SK-MEL-5 (cell line): ENCODE measurements at places on chromosomes 6 and 20. TPM values are rescaled to one million over a fixed set of nuclear protein-coding genes. Genes with fewer than 3 reads are reported as not detected.
A peak's percentile ranks its signal among the peaks of the same experiment; 100 is the strongest.

DNA sequence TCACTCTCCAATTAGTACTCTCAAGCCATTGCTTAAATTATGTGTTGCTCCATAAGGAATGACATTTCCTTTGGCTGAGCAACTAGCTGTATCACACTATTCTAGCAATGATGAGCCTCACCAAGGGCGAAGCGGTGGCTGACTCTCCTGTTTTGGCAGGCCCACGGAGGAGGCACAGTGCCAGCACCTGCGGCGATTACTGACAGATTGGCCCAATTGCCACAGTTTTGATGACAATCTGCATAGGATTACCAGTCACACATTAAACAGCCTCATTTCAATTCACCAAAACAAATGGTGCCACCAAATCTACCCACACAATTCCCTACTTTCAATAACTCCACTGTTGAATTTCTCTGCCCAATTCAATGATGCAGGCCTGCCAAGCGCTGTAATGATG lies 286.9 kb downstream of the PTPRK start:
- DNase-seq = no peak

- DNase-seq = no peak
These were observed 80.3 kb downstream of the HTR1B start for GRCh38 chr6:77383026-77383425.

The SLC22A2 gene
- total RNA-seq = not detected in 2 replicates

GRCh38 chr6:32609731-32610640 lies 20.3 kb upstream of the HLA-DRB1 start:
- DNase-seq = peak; percentile 95

The ADAT2 gene
- 7.0 and 11.2 TPM in 2 replicates for total RNA-seq

GRCh38 chr20:39605908-39606307 lies 643.8 kb downstream of the DHX35 start:
- no peak for DNase-seq

- DNase-seq = no peak
These were observed 76.8 kb downstream of the UNC5CL start for GRCh38 chr6:40962241-40962640.

The GJE1 gene
- not detected in 2 replicates for total RNA-seq

GRCh38 chr20:402496-402885 lies 5.6 kb upstream of the RBCK1 start:
- DNase-seq = no peak

The SIGLEC1 gene
- total RNA-seq = not detected in 2 replicates

DNA sequence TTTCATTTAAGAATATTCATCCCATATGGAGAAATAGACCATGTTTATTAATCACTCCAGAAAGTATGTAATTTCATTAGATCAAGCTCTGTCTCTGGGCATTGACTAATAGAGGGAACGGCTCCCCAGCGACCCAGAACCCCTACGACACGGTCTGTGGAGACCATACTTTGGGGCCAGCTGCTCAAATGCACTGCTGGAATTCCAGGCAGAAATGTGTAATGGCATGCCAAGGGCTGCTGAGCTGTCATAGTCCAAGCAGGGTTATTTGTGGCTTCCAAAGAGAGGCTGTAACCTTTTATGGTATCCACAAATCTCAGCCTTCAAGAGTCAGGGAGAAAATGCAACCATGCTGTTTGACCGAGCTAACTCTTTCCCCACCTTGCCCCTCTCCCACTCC lies 755.8 kb downstream of the DHX35 start:
- DNase-seq = no peak

- DNase-seq = peak; percentile 36
These were observed 233.2 kb upstream of the SOX4 start for GRCh38 chr6:21360336-21360735.

DNA sequence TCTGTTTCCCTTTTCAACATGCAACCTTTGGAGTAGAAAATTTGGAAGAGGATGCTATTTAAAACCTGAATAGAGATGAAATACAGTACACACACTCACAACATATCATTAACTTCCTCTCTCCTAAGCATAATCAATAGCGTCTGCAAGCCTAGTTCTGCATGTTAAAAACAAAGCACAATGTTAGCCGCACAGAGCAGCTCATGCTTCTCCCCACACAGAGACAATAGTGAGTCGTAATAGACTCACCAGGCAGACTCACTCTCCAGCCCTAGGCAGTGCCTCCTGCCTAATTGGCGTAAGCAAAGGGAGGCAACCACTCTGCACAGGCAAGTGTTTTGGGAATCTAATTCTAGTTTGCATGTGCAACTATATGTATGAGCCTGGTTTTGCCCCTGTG lies 45.8 kb upstream of the ARID1B start:
- no peak for DNase-seq

DNA sequence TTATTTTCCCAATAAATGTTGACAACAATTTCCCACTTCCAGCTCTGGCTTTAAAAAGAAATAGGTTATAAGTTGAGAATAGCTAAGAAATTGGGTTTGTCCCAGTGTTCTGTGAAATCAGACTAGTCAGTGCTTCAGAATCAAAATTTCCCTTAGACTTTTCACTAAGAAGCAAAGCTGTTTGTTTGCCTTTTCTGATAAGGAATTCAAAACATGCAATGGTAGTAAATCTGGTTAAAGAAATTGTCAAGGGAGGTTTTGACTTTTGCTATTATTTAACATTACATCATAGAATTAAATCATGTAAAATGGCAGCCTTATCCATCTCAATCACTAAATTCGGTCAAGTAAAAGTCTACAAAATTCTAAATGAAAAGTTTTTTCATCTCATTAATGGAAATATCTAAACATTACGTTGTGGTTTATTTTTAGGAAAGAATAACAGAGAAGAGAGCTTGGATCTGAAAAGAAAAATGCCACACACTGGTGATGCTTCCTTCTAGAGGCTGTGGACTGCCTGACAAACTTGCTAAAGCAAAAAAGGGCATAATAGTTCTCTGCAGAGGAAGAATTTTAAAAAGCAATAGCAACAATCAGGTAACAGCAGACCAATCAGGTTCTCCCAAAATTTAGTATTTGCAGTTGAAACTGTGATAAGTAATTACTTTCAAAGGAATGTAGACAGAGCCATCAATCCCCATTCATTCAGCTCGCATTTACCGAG lies 36.4 kb downstream of the PLAGL1 start:
- DNase-seq = no peak

The CEP250 gene
- 36.5 and 39.3 TPM in 2 replicates for total RNA-seq

The SLC26A8 gene
- not detected in 2 replicates for total RNA-seq

DNA sequence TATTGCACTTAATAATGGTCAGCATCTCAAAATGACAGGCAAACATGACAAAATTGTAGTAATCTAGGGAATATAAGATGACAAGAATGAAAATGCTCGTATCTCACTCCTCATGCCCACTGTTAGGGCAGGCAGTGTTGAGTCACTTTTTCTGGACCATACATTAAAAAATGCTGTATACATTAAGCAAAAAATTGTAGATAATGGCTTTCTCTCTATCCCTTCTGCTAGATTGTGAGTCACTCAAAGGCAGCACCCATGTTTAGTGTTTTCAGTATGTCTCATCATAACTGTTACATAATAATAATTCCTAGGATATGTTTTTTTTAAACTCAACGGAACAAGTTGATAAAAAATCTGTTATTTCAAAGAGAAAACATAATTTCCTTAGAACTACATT lies 199.3 kb downstream of the TENT5A start:
- no peak for DNase-seq
